DMS153 (cell line): ENCODE measurements at places on chromosomes 6 and 20.

GRCh38 chr6:52522151-52522626, 54.7 kb downstream of the TRAM2 start:
- DNase-seq = no peak

DNA sequence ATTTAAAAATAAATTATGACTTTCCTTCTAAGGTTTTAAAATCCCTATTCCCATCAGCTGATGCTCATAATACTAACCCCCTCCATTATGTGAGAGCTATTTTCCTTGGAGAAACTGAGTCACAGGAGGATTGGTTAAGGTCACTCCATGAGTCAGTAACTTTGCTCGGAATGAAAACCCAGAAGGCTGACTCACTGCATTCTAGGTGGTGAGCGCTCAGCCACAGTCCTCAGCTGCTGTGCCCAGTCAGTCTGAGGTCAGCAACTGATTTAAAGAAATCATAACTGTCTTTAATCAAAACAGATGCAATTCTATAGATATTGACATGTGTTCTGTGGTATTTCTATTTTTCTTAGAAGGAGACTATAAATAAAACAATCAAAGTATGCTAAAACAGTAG, 359.2 kb downstream of the GJA1 start:
- no peak for DNase-seq

GRCh38 chr6:114063956-114064355, 93.0 kb upstream of the HDAC2 start:
- no peak for DNase-seq

DNA sequence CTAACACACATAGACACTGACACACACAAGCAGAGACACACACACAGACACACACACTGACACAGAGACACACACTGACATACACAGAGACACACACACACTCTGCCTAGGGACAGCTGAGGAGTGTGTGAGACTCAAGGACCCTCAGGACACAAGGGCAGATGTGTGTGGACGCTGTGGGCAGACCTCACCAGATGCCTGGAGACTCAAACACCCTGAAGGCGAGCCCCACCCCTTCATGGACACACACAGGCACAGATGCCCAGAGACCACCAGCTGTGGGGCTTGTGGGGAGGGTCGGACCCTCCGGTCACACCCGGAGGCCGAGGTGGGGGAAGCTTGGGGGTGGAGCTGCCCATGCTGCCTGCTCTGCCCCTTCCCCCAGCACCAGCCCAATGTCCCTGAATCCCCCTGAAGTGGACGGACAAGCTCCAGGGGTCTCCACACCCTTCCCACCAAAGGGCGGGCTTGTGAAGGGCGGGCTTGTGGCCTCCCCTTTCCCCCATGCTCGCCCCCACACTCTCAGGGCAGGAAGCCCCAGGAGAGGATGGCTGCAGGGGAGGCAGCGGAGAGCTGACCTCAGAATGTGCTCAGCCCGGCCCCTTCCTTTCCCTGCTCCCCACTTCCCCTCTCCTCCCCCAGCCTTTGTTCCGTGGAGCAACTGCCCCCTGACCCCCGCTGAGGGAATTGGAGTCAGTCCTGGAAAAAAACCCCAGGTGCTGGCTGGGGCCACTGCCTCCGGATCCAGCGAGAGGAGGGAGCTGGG, 13.9 kb upstream of the ABHD16B start:
- no peak for DNase-seq

GRCh38 chr20:44166477-44166876, 20.5 kb downstream of the JPH2 start:
- no peak for DNase-seq

GRCh38 chr6:17758119-17758518, 51.4 kb upstream of the NUP153 start:
- DNase-seq = no peak

- no peak for DNase-seq
Observed at GRCh38 chr20:37566590-37567330, 39.1 kb upstream of the BLCAP start.

DNA sequence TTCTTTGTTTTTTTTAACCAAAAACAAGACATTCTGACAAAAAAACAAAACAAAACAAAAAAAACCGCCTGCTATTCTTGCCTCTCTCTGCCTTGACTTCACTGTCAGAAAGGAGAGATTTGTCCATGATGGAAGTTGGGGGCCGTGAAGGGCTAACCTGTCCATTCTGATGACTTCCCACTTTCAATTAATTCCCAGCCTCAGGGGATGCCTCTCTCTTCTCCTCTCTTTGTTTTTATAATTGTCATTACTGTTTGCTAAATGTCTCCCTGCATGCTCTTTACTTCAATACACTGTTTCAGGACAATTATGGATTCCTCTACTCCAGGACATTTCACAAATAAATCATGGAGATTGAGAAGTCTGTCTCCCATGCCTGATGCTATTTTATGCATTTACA, 130.5 kb upstream of the CNR1 start:
- DNase-seq = no peak

- DNase-seq = no peak
Observed at GRCh38 chr20:112396-112795, 24.9 kb downstream of the DEFB125 start.

GRCh38 chr6:52305948-52306767, 21.6 kb upstream of the MCM3 start:
- no peak for DNase-seq

GRCh38 chr6:43828711-43829110, 58.7 kb downstream of the VEGFA start:
- no peak for DNase-seq

DNA sequence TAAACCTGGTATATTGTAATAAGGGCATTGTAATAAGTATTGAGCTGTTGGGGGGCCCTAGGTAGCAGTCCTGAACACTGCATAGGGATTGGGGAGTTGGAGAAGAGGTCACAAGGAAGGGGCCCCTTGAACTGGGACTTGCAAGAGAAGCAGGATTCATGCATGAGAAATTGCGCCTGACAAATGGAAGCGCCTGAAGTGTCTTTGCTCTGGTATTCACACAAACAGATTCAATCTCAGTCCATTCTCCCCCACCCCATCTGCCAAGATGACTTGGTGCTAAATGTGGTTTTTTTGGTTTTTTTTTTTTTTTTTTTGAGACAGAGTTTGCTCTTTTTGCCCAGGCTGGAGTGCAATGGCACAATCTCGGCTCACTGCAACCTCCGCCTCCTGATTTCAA, 87.1 kb downstream of the CAP2 start:
- DNase-seq = no peak

- DNase-seq = no peak
Observed at GRCh38 chr20:57682184-57683101, 27.4 kb downstream of the PMEPA1 start.

DNA sequence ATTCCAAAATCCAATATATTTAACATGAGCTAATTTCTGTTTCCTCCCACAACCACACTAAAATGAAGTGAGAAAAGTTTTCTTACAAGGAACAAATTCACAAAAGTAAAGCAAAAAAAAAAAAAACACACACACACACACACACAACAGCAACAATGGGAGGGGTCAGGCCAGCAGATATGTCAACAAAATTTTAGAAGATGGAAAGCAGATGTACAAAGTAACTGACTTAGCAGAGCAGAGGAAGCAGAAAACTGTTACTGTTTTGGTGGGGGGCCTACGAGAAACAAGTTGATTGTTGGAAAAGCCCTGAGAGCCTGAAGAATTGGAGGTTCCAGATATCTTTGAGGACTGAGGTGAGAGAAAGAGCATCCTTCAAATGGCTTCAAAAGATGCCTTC, 11.7 kb downstream of the EPB41L2 start:
- no peak for DNase-seq
